ENCODE measurements at places on chromosomes 11 and 22.

DNA sequence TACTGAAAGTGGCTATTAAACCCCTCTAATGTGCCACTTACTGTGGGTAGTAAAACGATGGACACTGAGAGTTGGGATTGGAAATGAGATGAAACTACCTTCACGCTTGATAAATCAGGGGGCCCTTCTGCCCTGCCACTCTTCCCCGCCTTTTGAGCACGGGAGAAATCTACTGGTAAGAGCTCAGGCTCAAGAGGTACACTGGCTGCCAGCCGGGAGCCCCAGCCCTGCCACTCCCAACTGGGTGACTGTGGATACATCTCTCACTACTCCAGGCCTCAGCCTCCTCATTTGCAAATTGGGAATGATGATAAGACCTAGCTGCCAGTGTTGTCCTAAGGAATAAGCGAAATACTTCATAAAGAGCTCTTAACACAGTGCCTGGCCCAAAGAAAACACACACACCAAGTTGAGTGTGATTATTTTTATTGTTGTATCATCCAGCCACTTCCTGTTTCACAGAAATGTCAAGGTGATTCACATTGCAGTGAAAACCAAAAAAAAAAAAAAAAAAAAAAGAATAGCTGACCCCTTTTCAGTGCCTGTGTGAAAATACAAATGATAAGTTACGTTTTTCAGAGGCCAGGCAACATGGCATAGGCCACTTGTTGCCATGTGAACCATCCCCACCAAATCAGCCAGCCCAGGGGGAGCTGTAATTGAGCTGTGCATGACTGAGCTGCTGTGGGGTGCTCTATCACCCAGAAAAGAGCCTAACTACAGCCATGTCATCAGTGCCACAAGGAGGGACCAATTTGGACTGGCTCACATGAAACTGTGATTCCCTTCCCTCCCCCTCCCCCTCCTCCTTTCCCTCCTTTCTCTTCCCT, 4.4 kb upstream of the ZNRD2 start:
- H3K4me3 ChIP-seq = no peak overlapping the region
- H3K27me3 ChIP-seq = no peaks in the 10 kb centered on the region
- no peak overlapping the region for H3K27ac ChIP-seq
- peaks cover 41% of the 10 kb centered on the region for H3K4me1 ChIP-seq

DNA sequence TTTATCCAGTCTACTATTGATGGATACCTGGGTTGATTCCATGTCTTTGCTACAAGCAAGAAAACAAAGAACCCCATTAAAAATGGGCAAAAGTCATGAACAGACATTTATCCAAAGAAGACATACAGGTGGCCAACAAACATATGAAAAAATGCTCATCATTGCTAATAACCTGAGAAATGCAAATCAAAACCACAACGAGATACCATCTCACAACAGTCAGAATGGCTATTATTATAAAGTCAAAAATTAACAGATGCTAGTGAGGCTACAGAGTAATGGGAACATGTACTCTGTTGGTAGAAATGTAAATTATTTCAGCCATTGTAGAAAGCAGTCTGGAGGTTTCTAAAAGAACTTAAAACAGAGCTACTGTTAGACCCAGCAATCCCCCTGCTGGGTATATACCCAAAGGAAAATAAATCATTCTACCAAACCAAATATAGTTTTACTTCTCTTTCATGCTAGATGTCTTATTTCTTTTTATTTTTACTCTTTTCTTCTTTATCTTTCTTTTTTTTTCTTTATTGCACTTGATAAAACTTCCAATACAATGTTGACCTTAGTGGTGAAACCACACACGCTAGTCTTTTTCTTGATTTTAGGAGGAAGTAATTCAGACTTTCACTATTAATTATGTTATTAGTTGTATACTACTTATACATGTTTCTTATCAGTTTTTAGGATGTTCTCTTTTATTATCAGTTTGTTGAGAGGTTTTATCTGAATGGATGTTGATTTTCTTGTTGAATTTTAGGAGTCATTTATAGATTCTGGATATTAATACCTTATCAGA, 14.3 kb downstream of the TRIM22 start:
- DNase-seq = no peak
- no peaks in the 10 kb centered on the region for H3K27me3 ChIP-seq

- H3K27me3 ChIP-seq = peaks cover 15% of the 10 kb centered on the region
- no peak overlapping the region for H3K4me3 ChIP-seq
- H3K4me1 ChIP-seq = no peaks in the 10 kb centered on the region
- no peaks in the 10 kb centered on the region for H3K36me3 ChIP-seq
Observed at GRCh38 chr22:26409719-26410335, 19.2 kb upstream of the ASPHD2 start.

GRCh38 chr11:36119300-36119699, 169.9 kb downstream of the COMMD9 start:
- H3K4me3 ChIP-seq = no peak overlapping the region
- peaks cover 13% of the 10 kb centered on the region for H3K36me3 ChIP-seq
- no peak overlapping the region for H3K27ac ChIP-seq
- no peak for DNase-seq
- H3K4me1 ChIP-seq = no peaks in the 10 kb centered on the region
- no peaks in the 10 kb centered on the region for H3K27me3 ChIP-seq

DNA sequence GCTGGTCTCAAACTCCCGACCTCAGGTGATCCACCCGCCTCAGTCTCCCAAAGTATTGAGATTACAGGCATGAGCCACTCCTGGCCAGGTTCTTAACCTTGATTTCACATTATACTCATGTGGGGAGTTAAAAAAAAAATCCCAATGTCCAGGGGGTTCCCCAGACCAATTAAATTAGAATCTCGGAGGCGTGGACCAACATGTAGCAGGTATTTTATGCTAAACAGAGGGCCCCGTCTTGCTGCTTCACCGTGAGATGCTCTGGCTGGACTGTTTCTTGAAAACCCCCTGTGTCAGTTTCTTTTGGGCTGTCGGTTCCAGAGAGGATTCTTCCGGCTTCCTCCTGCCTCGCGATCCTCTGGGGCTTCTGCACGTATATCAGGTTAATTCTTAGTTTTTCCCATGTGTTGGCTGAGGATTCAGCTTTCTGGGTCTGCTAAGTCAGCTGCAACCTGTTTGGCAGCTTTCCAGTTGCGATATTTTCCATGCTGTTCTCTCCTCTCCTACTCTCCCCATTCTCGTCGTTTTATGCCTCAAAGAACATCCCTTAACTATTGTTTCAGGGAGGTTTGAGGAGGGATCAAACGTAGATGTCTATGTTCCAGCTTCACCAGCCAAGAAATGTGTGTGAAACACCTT, 50.6 kb upstream of the ACCSL start:
- no peak for DNase-seq
- no peak overlapping the region for H3K4me3 ChIP-seq
- H3K36me3 ChIP-seq = no peaks in the 10 kb centered on the region
- H3K4me1 ChIP-seq = peaks cover 10% of the 10 kb centered on the region

DNA sequence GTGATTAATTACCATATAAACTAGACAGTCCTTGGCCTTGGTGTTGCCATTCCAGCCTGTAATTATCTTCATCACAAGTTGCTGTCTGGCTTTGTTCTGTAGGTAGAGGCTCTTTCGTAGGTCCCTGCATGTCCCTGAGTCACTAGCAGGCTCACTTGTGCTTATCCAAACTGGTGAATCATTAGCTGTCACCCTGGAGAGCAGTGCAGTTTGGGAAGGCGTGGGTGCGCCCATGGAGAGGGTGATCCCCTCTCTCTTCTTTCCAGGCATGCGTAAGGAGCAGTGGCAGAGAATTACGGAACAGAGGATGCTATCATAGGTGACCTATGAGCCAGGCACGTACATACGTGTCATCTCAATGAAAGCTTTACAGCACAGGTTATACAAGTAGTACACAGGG, 11.0 kb upstream of the EHF start:
- H3K27me3 ChIP-seq = no peaks in the 10 kb centered on the region
- no peak overlapping the region for H3K27ac ChIP-seq
- DNase-seq = no peak
- H3K4me1 ChIP-seq = peaks cover 7% of the 10 kb centered on the region
- H3K4me3 ChIP-seq = no peak overlapping the region

DNA sequence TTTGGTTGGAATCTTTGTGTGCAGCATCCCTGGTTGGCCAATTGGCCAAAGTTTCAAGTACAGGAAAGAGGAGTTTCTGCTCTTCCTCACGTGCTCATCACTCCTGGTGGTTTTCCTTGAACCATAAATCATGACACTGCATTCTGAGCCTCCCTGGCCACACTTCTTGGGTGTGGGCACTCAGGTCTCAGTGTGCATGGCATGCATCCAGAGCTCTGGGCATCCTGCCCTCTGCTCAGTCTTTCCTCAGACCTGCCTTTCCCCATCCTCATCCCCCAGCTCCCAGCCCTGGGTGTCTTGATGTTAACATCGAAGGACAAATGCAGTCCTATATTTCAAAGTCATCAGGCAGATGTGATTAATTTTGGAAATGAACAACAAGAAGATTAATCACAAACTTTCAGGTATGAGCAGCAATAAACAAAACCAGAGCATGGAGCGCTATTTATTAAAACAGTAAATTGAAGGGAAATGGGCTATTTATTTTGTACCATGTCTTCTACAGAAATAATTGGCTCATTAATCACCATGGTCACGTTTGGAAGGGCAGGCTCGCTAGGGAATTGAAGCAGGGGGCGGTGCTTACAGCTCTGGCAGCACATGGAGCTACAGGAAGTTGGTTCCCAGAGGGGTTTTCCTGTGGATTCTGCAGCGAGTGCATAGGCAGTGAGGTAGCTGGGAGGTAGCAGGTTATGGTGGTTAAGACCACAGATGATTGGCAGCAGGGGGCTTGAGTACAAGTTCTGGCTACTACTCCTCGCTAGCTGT, 89.6 kb downstream of the CSNK2A3 start:
- no peaks in the 10 kb centered on the region for H3K36me3 ChIP-seq
- peaks cover 9% of the 10 kb centered on the region for H3K4me1 ChIP-seq
- H3K27me3 ChIP-seq = no peaks in the 10 kb centered on the region
- no peak overlapping the region for H3K4me3 ChIP-seq

GRCh38 chr22:25961699-25962098, 207.6 kb upstream of the SEZ6L start:
- H3K27ac ChIP-seq = no peak overlapping the region
- DNase-seq = no peak
- H3K36me3 ChIP-seq = no peaks in the 10 kb centered on the region
- peaks cover 18% of the 10 kb centered on the region for H3K27me3 ChIP-seq
- no peak overlapping the region for H3K4me3 ChIP-seq

DNA sequence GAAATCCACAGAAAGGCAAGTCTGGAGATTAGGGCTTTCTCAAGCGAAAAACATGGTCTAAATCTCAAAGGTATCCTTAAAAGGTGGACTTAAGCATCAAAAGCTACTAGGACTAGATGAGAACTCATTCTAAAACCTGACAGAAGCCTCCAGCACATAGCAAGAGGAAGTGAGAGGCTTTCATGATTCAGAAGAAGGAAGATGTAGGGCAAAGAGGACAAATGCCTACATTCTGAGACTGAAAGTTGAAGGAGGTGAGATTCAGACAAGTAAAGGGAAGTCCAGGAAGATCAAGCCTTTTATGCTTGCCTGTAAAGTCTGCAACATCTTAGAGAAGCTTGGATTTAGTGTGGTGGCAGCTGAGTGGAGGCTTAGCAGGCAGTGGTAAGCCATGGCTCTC, 98.9 kb downstream of the PGR start:
- H3K36me3 ChIP-seq = no peaks in the 10 kb centered on the region
- H3K4me3 ChIP-seq = no peak overlapping the region
- peaks cover 5% of the 10 kb centered on the region for H3K4me1 ChIP-seq
- no peak for DNase-seq
- no peak overlapping the region for H3K27ac ChIP-seq
- H3K27me3 ChIP-seq = no peaks in the 10 kb centered on the region

GRCh38 chr11:6682591-6682935, 577 bp downstream of the MRPL17 start:
- no peaks in the 10 kb centered on the region for H3K27me3 ChIP-seq
- H3K36me3 ChIP-seq = peaks cover 16% of the 10 kb centered on the region
- peaks cover 21% of the 10 kb centered on the region for H3K4me1 ChIP-seq

GRCh38 chr11:61907282-61907681, 10.1 kb downstream of the RAB3IL1 start:
- H3K27me3 ChIP-seq = no peaks in the 10 kb centered on the region
- H3K4me1 ChIP-seq = peaks cover 28% of the 10 kb centered on the region
- no peak overlapping the region for H3K4me3 ChIP-seq
- no peak overlapping the region for H3K27ac ChIP-seq
- H3K36me3 ChIP-seq = peaks cover 31% of the 10 kb centered on the region

GRCh38 chr11:36631774-36632173, 33.7 kb upstream of the RAG2 start:
- peaks cover 8% of the 10 kb centered on the region for H3K36me3 ChIP-seq
- peaks cover 4% of the 10 kb centered on the region for H3K4me1 ChIP-seq
- H3K27ac ChIP-seq = no peak overlapping the region
- H3K4me3 ChIP-seq = no peak overlapping the region
- no peaks in the 10 kb centered on the region for H3K27me3 ChIP-seq

DNA sequence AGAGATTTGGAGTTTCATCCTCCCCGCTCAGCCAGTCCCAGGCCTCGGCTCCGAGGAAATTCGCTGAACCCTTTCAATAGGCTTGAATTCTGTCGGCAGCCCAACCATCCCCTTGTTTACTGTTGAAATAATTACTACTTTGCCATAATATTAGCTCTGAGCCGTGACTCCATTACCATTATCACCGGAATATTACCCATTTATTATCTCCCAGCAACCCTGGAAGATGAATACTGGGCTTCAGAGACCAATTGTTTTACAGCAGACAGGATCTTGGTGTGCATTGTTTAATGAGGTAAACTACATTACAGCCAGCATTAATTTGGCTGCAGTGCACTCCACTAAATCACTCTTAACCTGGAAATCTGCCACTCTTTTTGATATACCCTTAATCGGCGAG, 867.4 kb downstream of the NTM start:
- H3K4me1 ChIP-seq = no peaks in the 10 kb centered on the region
- no peak for DNase-seq
- H3K4me3 ChIP-seq = no peak overlapping the region
- H3K27ac ChIP-seq = no peak overlapping the region
- H3K27me3 ChIP-seq = no peaks in the 10 kb centered on the region

DNA sequence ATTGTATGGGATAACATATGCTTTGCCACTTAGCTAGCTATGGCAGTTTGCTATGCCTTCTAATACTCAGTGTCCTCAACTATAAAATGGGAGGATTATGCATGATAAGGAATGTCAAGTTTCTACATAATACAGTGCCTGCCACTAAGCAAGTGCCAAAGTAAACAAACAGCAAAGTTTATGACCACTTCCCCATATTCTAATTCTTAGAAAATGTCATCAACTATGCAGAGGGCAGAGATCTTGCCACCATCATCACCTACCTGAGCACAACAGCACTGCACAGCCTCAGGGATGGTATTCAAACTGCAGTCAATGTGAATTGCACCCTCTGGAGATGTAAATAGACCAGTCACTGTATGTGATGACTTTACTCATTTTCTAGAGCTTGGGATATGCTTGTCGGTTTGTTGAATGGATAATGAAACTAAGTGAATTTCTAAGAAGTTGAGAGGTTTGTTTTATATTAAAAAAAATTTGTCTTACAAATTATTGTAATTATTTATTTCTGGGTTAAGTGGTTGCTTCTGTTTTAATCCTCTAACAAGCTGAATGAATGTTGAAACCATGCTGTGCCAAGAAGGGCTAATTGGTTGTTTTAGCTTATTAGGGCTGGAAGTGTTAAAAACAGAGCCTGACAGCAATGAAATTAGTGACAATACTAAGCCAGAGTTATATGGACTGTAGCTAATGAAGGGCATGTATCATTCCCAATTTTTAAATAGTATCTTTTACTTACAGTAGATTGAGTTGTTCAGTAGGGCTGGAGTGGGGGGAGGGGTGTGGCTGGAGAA, 398.4 kb downstream of the CNTN5 start:
- DNase-seq = no peak
- no peak overlapping the region for H3K4me3 ChIP-seq
- no peaks in the 10 kb centered on the region for H3K27me3 ChIP-seq
- no peak overlapping the region for H3K27ac ChIP-seq
